NCI-H1092 treated with DMSO at 0.1 percent for 48 hours (cell line): ENCODE measurements at places on chromosomes 16 and 17.
A peak's percentile ranks its signal among the peaks of the same experiment; 100 is the strongest.

- no peak for DNase-seq
Measured at GRCh38 chr16:67663877-67664222, 2.7 kb downstream of the ENKD1 start.

GRCh38 chr16:75085556-75085955 is 31.0 kb downstream of the LDHD start:
- DNase-seq, result no peak

DNA sequence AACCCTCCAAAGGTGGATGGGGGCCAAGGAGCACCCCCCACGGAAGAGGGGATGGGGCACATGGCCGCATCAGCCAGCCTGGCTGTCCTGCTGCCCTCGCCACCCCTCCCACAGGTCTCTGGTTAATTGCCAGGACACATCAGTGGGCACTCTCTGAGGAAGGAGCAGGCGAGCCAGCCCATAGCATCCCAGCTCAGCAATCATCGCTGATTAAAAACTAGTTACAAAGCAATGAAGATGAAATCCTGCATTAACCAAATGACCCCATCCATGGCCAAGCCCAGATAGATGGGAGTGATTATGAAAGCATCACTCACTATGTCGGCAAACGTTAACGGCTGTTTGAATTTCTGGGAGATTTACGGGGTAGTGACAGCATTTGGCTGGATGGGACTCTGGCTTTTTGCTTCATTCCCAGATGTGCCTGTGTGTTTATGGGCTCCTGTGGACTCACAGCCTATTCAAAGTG is 45.3 kb downstream of the CCDC182 start:
- no peak for DNase-seq

GRCh38 chr17:79065105-79065670 is 9.4 kb upstream of the ENGASE start:
- DNase-seq, result peak; percentile 11

DNA sequence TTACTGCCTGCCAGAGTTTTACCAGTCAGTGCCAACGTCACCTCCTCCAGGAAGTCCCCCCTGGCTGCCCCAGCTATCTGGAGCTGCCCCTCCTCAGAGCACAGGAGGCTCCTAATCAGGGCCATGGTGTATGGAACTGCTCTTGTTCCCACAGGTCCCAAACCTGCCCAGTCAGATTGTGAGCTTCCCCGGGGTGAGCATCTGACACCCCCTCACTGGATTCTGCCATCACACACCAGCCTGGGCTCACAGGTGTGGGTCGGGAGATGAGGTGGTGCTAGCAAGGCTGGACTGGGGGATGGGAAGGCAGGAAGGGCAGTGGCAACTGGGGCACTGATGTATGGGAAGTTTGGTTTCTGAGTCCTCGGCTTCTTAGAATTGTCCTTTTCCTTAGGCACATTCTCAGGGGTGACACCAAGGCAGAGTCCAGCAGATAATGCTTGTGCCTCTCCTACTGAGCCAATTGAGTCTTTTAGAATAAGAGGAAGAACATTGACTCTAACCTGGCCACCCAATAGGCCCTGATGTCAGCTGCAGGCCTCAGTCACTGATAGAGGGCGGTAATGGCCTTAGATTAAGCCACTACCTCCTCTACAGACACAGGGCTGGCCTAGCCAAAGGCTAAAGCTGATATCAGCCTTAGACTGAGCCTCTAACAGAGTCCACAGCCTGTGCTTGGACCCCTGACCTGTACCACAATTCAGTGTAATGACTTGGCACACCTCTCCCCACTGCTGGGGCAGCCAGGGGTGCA is 107.9 kb downstream of the WSCD1 start:
- DNase-seq, result no peak

GRCh38 chr17:353213-353837 is 718 bp upstream of the RPH3AL start:
- peak; percentile 8 for DNase-seq

- DNase-seq, result no peak
Measured at GRCh38 chr16:11224096-11224893, 31.7 kb downstream of the SOCS1 start.

- no peak for DNase-seq
Measured at GRCh38 chr17:13537871-13538643, 63.7 kb downstream of the HS3ST3A1 start.

DNA sequence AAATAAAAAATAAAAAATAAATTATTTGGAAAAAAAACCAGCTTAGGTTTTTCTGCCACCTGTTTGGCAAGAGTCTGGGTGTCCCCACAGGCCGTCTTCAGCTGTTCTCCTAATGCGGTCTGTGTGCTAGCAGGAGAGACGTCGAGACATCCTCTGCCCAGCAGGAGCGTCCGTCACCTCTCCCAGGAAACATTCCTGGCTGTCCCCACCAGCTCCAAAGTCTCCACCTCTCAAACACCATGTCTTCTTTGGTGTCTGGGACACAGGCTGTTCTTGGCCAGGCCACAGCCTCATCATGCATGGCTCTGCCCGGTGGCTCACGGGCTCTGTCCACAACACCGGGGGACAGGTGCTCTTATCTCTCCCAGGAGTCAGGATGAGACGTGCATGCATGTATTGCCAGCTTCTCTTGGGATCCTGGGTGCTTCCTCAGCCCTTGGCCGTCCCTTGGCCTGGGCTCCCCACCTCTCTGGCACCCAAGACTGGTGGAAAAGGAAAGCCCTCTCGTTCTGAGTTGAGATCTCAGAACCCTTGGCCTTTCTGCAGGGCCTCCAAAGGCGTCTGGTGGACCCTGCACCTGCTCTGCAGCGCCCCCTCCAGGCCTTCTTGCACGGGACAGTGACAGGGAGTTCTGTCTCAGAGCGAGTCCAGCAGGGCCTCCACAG is 84.9 kb upstream of the CBX4 start:
- no peak for DNase-seq

DNA sequence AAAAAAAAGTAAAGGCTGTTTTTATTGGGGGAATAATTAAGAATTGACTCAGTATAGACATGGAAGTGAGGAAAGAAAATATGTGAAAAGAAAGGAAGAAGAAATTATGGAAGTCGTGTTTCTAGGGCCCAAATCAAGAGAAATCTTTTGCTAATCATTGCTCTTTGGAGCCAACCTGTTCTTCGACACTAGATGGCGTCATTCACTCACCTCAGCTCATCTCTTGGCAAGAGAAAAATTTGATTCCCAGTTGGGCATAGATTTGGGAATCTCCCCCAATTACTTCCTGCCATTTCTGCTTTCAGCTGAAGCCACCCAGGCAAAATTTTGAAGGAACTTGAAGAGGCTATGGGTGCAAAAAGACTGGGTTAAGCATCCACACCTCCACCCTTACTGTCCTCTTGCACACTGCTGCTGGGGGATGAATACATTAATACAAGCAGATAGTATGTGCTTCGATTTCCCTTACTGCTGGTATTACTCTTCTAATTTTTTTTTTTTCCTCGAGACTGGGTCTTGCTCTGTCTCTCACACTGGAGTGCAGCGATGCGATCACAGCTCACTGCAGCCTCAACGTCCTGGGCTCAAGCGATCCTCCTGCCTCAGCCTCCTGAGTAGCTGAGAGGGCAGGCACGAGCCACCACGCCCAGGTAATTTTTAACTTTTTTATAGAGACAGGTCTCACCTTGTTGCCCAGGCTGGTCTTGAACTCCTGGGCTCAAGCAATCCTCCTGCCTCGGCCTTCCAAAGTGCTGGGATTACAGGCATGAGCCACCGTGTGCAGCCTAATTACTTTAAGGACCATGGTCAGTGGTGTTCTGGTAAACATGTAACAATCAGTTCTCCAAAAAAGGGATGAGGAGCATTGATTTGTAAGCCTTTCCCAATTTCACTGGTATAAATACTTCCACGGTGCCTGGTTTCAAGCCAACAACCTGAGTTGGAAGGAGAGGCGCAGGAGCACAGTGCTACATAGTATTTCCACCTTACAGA is 13.5 kb downstream of the PSMD7 start:
- peak; percentile 37 for DNase-seq

GRCh38 chr17:2892305-2892971 is 96.2 kb downstream of the RAP1GAP2 start:
- DNase-seq, result no peak

- no peak for DNase-seq
Measured at GRCh38 chr17:79927688-79928501, 88.7 kb upstream of the CBX4 start.

GRCh38 chr16:57735755-57736418 is at the start of gene KATNB1:
Gene KATNB1 (plus strand): TSS chr16:57735770. CDS start chr16:57737244, 1,474 bp downstream.
- DNase-seq, result peak; percentile 44

- DNase-seq, result no peak
Measured at GRCh38 chr16:58411736-58412614, 19.7 kb downstream of the GINS3 start.

GRCh38 chr16:4544473-4544872 is 5.9 kb upstream of the CDIP1 start:
- no peak for DNase-seq

DNA sequence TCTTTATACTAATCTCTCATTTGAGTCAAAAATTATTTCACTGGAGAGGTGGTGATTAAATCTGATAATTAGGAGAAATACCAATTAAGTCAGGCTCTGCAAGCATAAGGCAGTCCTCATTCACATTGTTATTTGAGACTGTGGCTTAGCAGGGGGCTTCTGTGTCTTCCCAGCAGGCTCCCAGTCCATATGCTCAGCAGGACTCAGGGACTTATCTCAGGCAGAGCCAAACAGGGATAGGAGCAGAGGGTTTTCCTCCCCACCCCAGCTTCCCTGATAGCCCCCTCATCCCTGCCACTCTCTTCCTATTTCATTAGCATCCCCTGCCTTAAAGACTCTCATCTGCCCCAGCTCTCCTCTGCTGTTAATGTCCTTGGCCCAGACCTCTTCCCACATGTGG is 104.3 kb upstream of the DNAH9 start:
- DNase-seq, result no peak

GRCh38 chr17:8176197-8176940 is at the start of gene TMEM107:
Gene TMEM107 (minus strand): TSS chr17:8176380. CDS start chr17:8176286, 94 bp downstream.
- DNase-seq, result peak; percentile 73

- no peak for DNase-seq
Measured at GRCh38 chr16:87100306-87101058, 216.7 kb downstream of the C16orf95 start.

- DNase-seq, result no peak
Measured at GRCh38 chr16:84454611-84455010, 49.8 kb downstream of the MEAK7 start.

GRCh38 chr17:14471052-14471451 is 170.2 kb downstream of the HS3ST3B1 start:
- no peak for DNase-seq

- DNase-seq, result peak; percentile 93
Measured at GRCh38 chr16:70715055-70715858, 29.4 kb upstream of the MTSS2 start.

- DNase-seq, result peak; percentile 98
Measured at GRCh38 chr16:75433732-75434413, 570 bp upstream of the CFDP1 start.
